HuH-7 (cell line): ENCODE measurements at places on chromosomes 4 and X.

DNA sequence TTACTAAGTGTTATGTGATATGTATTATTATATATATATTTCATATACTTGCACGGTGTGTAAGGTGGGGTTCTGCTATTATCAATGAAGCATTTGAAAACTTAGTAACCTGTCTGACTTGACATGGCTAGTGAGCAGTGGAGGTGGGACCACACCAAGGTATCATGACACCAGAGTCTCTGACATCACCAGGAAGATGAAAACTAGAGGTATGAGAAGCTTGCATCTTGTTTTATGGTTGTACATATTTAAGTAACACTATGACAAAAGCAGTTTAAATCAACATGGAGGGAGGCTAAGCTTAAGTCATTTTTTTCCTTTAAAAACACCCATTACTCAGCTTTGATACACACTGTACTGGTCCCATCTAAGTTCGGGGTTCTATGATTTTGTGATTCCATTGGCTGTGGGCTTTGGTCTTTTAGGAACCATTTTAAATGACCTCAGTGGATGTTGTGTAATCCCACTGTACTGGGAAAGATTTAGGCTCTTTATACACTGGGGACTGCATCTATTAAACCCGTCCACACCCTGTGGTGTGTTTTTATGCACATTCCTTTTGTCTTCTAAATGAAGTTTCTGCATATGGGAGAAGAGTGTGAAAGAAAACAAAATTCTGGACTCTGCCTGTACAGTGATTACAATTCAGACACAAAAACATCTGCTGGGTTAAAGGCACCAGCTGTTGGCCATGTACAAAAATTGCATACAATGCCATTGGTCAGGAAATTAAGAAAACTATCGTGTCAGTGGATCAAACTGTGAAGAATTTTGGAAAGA, 570.6 kb downstream of the SPRY1 start:
- no peak for DNase-seq

- DNase-seq, result no peak
Measured at GRCh38 chr4:100555611-100556337, 38.0 kb upstream of the EMCN start.

GRCh38 chr4:13653766-13654161, 26.2 kb upstream of the BOD1L1 start:
- DNase-seq, result no peak

GRCh38 chrX:9062641-9063040, 28.7 kb upstream of the FAM9B start:
- DNase-seq, result no peak

DNA sequence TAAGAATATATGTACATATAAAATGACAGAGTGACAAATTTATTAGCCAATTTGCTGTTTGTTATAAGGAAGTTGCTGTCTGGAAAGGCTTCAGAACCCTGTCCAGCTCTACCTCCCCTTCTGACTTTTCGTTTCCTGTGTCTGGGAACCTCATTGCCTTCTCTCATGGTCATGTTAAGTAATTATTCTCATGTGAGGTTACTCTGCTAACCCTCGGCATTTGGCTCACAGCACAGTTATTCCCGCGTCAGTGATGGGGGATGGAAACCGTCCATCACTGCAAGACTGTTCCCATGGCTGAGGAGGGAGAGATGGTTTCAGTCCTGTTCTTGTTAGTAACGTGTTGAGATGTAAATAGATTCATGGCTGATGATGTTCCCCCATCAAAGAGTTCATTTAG, 11.9 kb downstream of the EDNRA start:
- no peak for DNase-seq
